GM23248 (cell line): ENCODE measurements at places on chromosomes 5 and 9.

DNA sequence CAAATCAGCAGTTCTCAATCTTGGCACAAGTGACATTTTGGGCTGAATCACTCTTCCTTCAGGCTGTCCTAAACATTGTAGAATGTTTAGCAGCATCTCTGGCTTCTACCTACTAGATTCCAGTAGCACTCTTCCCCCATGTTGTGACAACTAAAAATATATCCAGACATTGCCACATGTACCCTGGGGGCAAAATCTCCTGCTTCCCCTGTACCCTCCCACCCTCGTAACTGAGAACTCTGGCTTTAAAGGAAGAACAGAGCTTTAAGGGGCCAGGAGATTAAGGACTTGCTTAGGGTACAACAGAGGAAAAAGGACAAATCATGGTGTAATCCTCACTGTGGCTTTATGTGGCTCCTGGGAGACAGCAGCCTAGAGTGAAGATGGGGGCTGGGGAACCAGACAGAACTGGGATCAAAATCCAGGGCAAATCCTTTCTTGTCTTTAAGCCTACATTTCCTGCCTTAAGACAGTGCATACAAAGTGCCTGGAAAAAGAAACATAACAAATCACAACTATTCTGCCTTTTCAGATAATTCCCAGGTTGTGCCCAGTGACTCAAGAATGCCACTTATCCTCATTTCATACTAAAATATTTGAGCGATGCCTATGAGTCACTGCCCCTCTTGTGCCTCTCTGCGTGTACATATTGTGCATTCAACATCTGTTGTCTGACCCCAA, 109.3 kb downstream of the DAPK1 start:
- peak; percentile 78 for DNase-seq

- no peak for DNase-seq
These were observed 70.3 kb downstream of the MTAP start for GRCh38 chr9:21872696-21873095.

DNA sequence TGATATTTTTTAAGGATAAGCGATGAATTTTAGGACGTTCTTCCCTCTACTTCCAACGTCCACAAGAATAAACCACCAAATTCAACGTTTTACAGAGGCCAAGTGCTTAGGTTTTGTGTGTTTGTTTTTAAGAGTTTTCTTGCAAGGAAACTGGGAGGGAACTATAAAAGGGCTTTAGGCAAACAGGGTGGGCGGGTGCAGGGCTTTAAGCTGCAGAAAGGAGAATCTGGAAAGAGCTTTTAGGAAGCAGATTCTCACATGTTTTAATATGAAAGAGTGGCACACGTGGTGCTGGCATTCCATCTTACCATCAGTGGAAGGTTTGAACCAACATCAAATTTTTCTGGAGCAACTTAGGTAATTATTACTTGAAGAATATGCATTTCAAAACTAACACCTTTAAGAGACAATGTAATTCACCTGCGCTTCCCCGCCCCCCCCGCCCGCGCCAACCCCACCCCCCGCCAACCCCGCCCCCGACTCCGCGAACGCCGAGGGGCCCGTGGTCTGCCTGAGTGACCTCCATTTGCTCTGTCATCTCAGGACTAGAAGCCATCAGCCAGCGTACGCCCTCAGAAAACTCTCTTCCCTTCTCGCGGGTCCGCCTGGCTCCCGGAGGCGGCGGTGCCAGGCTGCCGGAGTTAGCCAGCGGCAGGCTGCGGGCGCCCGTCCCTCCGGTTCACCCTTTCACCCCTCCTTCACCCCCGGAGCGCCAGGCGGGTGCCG, 911 bp upstream of the PIK3R1 start:
- peak; percentile 51 for DNase-seq

- peak; percentile 84 for DNase-seq
These were observed 33.7 kb downstream of the LHX2 start for GRCh38 chr9:124045076-124045829.

- DNase-seq = peak; percentile 63
These were observed 68.9 kb downstream of the PRDM6 start for GRCh38 chr5:123157791-123158581.

GRCh38 chr5:59856358-59856757, 37.2 kb downstream of the PDE4D start:
- no peak for DNase-seq

DNA sequence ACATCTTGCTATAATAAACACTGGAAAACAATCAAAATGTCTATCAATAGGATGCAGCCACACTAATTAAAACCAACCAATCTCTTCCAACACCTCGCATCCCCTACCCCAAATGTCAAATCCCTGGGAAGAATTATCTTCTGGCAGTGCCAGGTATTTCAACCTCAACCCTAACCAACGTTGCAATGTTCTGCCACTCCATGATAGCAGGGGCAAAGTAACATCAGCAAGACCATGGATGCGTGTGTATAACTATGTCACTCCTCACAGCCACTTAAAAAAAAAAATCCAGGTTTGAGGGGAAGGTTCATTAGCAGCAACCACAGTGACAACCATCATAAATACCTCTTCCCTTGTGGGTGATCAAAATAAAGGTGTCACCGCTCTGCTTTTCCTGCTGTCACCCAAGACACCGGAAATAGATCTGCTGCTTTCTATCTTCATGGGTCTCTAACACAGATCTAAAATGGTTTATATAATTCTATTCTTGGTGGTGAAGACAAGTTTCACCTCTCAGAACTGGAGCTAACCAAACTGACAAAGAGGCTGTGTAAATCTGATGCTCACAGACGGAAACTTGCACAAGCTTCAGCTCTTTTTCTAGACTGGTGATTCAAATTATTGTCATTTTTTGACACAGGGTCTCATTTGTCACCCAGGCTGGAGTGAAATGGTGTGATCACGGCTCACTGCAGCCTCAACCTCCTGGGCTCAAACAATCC, 9.9 kb downstream of the HSPA9 start:
- DNase-seq = no peak

DNA sequence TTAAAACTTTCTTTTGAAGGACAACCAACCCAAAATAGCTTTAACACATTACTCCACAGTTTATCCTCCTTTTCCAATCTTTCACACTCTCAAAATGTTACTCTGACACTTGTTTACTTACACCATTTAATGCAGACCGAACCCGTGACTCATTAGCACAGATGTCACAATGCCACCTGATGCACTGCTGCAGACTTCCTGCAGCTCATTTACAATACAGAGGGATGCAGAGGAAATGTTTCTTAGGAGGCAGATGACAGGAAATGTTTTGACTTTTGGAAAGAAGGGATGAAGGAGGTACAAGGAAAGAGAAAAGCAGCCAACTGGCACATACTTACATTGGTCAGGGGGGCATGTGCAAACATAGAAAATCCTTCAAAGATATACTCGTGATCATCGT, 39.0 kb downstream of the DROSHA start:
- DNase-seq = peak; percentile 14

DNA sequence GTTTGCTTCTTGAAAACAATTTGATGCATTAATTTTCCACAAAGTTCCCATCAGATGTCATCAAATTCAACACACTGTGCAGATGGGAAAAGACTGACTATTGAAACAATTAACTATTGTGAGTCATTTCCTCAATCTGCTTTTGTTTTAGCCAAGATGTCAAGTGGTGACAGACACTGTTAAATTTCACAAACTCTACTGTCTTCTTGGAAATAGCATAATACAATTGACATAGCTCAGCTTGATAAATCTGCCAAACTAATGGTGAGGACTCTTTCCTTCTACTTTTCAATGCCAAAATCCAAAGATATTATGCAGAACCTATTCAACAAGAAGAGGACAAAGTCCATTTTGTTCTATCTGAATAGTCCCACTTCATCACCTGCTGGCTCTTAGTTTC, 242.3 kb downstream of the CAAP1 start:
- no peak for DNase-seq

GRCh38 chr5:122297587-122298298, 14.3 kb upstream of the SNCAIP start:
- DNase-seq = no peak

GRCh38 chr9:83355024-83355444, 183.2 kb downstream of the FRMD3 start:
- DNase-seq = peak; percentile 17

DNA sequence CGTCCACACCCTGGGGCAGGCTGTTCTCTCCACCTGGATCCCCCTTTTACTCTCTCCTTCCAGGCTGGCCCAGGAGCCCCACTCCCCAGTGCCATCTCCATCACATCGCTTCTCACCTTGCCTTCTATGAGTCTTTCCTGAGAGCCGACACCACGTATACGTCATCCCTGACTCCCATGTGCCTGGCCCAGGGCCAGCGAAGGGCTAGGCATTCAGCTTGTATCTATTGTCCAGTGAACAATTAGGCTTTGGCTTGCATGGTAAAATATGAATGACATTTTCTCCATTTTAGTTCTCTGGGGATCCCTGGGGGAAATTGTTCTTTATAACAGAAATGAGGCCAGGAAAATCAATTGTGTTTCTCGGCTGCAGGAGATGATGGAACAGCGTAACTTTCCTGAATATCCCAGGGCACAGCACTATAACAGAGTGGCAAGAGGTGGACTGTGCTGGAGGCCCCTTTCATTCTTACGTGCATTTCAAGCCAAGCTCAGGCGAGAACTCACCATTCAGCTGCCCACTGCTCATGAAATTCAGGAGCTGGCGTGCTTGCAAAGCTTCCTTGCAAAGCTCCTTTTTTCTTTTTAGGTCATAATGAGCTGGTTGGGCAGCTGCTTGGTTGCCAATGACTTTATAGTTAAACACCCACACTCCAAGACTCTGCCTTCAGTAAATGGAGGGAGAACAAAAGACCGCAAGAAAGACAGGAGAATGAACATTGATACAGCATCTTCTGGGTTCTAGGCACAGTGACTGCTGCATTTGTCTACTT, 37.7 kb downstream of the NSG2 start:
- no peak for DNase-seq

GRCh38 chr5:87872986-87873385, 395.7 kb downstream of the TMEM161B start:
- no peak for DNase-seq

- no peak for DNase-seq
These were observed 171.4 kb downstream of the RAB3C start for GRCh38 chr5:58754250-58754649.

DNA sequence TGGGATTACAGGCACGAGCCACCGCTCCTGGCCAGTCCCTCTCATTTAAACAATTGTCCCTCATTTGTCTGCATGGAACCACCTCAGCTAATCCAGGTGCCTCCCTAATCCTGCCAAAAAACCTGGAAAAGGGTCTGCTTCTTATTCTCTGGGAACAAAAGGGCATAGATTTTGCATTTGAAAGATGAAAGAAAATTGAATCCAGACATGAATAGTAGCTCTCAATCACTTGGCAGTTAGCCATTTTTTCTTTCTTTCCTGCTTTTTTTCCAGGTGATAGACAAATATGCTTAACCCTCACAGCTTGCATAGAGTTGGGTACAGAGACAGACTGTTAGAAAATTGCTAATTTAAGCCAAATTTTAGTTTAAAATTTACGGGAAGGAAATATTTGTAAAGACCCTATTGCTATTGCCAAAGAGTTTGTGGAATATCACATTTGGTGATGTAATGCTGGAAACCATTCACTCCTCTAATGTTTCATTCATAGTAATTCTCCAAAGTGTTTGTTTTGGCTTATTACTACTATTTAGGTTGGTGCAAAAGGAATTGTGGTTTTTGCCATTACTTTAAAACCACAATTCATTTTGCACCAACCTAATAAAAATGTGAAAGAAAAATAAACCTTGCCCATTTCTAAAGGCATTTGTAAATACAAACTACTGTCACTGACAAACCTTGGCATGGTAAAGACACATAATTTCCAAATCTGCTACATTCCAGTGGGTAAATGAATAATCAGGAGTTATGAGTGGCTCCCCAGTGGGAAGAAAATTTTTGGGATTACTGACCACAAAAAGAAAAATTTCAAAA, 80.5 kb upstream of the JAK2 start:
- peak; percentile 79 for DNase-seq

DNA sequence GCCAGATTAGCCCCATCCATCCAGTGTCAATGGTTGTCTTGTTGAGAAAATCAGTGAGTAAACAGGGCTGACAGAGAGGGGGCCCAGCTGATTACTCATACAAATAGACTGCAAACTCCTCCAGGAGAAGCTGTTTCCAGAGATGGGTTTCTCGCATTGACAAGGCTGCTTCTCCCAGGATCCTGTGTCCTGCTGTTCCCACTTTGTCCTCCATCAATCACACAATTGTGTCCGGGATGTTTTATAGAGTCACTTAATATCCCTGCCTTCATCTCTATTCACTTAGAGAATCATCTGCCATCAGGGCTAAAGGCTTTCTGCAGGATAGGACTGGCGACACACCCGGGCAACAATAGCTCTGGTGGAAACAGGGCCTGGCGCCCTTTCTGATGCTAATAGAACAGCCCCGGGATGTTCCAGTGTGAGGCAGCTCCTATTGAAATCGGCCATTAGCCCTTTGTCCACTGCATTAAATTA, 71.7 kb upstream of the TBCA start:
- DNase-seq = no peak

- no peak for DNase-seq
These were observed 96.1 kb upstream of the SAP30L start for GRCh38 chr5:154349626-154350264.

DNA sequence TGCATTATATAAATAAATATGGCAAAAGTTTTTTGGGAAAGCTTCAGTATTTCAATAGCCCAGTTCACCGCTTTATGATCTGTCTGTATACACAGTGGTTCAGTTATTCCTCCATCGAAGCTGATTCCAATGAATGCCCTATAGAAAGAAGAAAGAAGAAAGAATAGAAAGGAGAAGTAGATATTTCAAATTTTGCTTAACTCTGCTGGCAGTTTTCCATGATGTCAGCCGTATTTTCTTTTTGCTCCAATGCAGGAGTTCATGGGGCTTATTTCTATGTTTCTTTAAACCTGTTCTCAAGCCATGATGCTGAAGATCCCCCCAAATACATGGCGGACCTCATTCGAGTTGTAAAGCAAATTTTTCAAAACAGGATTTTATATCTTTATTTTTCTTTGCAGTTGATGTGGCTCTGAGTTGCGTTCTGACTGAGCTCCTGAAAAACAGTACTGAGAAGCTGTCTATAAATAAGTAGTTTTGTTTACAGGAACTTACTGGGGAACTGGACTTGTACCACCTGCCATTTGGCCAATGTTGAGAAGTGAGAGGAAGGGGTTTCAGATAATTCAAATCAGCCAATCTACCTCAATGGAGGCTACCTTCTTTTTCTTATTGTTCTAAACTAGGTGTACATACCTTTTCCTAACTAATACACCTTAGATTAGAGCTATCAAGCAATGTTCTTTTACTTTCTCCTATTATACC, 418.5 kb upstream of the MEF2C start:
- DNase-seq = no peak

DNA sequence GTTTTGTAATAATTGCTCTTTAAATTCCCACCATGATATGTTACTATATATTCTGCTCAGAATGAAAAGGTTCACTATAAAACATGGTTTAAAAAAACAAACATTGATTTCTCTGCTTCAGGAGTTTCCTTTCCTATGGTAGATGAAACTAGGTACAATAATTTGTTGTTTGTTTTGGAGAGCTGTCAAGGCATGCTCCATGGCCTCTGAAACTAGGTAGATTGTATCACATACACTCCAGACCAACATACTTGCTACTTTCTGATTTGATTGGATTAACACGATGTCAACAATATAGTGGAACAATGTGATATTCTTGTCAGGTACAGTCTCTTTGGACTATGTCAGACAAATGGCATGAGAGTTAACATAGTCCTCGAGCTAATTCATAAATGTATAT, 452.7 kb upstream of the CDH9 start:
- no peak for DNase-seq
